ENCODE measurements at places on chromosomes 3 and 15. TPM values are rescaled to one million over a fixed set of nuclear protein-coding genes. Genes with fewer than 3 reads are reported as not detected.

Gene ANKRD63
- total RNA-seq: 0.41 TPM

Gene PRICKLE2
- total RNA-seq: 2.4 TPM

Gene ECE2
- not detected for total RNA-seq

Gene GXYLT2
- total RNA-seq: 2.1 TPM

Gene KNL1
- 6.5 TPM for total RNA-seq

Gene ONECUT1
- 0.17 TPM for total RNA-seq

Gene CFAP91
- total RNA-seq: 0.34 TPM

Gene TPRG1
- 0.23 TPM for total RNA-seq

Gene PATL2
- total RNA-seq: 0.10 TPM

Gene CTXN2
- total RNA-seq: not detected

Gene TMEM212
- not detected for total RNA-seq

Gene WDR93
- total RNA-seq: 0.18 TPM

Gene CIP2A
- 15.0 TPM for total RNA-seq

Gene THAP10
- 5.0 TPM for total RNA-seq

Gene KNG1
- total RNA-seq: not detected

Gene ZKSCAN7
- not detected for total RNA-seq

Gene PP2D1
- total RNA-seq: not detected

Gene LRRC31
- not detected for total RNA-seq

Gene IMPG2
- total RNA-seq: not detected

Gene SMCO1
- not detected for total RNA-seq

Gene FAM81A
- 13.4 TPM for total RNA-seq

Gene RETNLB
- total RNA-seq: not detected

Gene PLCB2
- total RNA-seq: 0.72 TPM

Gene ZNF35
- total RNA-seq: 6.5 TPM

Gene CYP1A2
- 0.05 TPM for total RNA-seq

Measured in A549 treated with GW870086 at 1 μM for 4 hours (cell line).